ENCODE measurements at places on chromosomes 11 and 22.

DNA sequence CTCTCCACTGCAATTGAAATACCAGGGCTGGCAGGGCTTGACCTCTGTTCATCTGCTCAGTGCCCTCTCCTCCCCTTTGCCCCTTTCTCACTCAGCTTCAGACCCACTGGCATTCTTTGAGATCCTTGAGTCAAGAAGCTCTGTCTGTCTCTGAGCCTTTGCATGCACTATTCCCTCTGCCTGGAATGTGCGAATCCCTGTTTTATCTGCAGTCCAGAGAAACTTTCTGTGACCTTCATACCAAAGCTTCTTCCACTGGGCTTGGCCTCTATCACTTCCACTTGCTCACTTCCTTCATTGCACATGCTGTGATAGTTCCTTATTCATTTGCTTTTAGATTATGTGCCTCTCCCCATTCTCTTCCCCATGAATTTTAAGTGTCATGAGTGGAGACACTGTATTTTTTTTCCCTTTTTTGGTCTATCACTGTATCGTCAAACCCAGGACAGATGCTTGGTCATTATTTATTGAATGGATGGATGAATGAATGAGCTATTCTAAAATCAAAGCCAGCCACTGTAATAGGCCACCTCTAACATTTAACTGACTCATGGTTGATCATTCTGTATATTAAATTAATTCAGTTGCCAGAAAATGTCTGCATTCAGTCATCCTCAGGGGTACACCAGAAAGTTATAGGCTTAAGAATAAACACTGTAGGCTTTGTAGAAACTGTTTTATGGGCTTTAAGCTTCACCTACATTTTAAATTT is 88.7 kb upstream of the TIMP3 start:
- no peak for DNase-seq

GRCh38 chr22:37985050-37985585 is 763 bp upstream of the SOX10 start:
- DNase-seq: no peak

- no peak for DNase-seq
Measured at GRCh38 chr22:45155050-45155840, 8.5 kb upstream of the NUP50 start.

GRCh38 chr11:7844986-7845385 is 48.2 kb upstream of the OR5P2 start:
- no peak for DNase-seq

GRCh38 chr11:125773516-125773915 is 5.1 kb downstream of the PATE2 start:
- DNase-seq: no peak

DNA sequence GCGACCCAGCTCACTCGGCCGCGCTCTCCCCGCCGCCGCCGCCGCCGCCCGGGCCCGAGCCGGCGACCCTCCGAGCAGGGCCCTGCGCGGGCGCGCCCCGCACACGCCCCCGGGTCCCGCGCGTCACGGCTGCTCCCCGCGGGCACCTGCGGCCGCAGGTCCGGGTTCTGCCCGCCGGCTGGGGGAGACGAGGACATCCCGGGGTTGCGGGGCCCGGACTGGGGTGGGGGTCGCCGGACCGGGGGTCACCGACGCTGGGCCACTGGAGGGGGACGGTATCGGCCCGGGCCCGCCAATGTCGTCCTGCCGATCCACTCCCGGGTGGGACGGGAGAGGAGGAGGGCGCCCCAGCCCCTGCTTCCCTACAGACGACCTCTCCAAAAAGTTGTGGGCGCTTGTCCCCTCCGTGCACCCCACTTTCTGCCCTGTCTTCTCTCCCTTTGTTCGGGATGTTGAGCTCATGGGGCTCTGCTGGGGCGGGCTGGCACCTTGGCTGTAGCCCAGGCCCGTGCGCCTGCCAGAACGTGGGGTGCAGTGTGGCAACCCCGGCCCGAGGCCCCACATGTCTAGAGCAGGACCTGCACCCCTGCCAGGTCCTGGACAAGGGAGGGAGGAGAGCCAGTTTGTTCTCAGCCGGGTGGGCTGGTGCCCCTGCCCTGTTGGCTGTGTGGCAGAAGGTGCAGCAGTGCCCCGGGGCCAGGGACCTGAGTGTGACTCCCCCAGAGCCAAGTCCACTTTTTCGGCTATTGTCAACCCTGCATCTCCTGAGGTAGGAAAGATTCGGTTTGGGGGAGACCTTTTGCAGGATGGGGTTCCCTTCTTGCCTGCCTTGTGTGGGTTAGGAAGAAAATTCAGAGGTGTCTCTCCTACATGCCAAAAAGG is 40.2 kb upstream of the CELSR1 start:
- no peak for DNase-seq

DNA sequence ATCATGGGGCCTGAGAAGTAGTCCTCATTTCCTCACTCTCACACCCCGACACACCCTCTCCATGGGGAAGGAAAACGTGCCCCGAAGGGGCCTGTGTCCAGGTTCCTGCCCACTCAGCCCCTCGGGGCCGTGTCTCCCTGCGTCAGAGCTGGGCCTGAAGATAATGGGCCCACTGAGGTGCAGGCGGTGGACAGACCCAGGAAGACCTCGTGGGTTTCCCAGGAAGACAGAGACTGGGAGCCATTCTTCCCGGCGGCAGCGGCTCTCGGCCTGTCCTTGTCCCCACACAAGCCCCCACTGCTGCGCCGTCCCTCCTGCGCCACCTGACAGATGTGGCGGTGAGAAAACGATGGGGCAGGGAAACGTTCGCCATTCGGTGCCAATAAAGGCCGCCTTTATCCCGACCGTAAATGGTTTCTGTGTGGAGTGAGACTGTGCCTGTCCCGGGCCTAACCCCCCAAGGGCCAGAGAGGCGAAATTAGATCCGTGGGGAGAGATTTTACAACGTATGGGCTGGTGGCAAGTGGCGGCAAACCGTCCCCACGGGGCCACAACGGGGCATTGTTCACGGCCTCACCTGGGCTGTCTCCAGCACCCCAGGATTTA is 89.0 kb downstream of the CDKN1C start:
- no peak for DNase-seq

- no peak for DNase-seq
Measured at GRCh38 chr11:32438346-32438865, 3.1 kb upstream of the WT1 start.
